ENCODE measurements at places on chromosomes 3 and 15.

GRCh38 chr3:84547207-84547606 lies 411.6 kb upstream of the CADM2 start:
- no peak for DNase-seq

DNA sequence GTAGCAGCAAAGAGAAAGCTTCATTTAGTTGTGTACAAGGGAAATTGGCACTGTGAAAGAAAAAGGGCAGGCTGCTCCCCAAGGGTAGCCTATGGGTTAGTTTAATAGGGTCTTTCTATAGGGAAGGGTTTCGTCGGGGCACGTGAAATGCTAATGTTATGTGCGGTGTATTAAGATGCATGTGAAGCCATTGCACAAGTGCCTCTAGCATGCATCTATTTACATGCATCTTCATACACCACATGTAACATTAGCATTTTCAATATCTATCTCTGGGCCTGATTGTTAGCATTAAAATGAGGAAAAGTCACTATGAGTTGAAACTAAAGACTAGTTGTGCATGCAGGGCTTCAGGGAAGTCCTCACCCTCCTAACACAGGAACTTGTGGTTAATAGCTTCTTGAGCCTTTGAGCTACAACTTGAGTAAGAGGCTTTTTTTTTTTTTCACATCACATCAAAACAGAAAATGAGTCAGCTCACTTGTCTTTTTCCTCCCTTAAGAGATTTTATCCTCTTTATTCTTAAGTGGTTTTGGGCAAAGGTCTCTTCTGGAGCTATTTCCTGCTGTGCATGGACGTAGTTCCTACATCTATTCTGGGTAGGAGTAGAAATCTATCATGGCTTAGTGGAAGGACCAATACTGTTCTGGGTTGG lies 613.4 kb downstream of the ZPLD1 start:
- no peak for DNase-seq

- no peak for DNase-seq
Observed at GRCh38 chr3:185647880-185648210, 61.8 kb downstream of the SENP2 start.

DNA sequence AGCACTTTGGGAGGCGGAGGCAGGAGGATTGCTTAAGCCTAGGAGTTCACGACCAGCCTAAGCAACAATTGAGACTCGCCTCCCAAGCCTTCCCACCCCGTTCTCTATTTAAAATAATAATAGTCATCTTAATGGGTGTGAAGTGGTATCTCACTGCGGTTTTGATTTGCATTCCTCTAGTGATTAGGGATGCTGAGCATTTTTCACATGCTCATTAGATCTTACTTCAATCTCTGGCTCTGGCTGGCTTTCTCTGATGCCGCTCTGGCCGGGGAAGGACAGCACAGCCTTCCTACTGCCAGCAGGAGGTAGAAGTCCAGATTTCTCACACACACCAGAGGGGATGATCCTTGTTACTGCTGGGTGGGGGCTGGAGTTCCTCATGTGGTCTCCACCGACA lies 7.4 kb upstream of the EIF4A2 start:
- DNase-seq, result peak; percentile 59

GRCh38 chr3:73786321-73786807 lies 161.6 kb upstream of the PDZRN3 start:
- no peak for DNase-seq

DNA sequence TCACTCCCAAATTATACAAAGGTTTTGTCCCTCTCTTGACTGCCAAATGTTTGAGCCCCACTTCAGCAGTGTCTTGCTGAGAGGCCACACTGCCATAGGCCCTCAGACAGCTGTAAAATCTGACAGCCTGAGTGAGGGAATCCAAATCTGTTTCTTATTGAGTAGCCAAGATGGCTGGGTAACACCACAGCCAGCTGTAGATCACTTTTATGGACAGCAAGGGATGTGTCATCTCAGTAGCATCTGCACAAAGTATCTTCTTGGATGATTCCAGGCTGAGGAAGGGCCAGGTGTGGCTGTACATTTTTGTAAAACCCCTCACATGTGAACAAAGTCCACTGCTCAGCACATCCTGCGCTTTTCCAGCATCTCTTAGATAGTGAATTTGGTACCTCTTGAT lies 237.0 kb upstream of the LRTM1 start:
- no peak for DNase-seq

DNA sequence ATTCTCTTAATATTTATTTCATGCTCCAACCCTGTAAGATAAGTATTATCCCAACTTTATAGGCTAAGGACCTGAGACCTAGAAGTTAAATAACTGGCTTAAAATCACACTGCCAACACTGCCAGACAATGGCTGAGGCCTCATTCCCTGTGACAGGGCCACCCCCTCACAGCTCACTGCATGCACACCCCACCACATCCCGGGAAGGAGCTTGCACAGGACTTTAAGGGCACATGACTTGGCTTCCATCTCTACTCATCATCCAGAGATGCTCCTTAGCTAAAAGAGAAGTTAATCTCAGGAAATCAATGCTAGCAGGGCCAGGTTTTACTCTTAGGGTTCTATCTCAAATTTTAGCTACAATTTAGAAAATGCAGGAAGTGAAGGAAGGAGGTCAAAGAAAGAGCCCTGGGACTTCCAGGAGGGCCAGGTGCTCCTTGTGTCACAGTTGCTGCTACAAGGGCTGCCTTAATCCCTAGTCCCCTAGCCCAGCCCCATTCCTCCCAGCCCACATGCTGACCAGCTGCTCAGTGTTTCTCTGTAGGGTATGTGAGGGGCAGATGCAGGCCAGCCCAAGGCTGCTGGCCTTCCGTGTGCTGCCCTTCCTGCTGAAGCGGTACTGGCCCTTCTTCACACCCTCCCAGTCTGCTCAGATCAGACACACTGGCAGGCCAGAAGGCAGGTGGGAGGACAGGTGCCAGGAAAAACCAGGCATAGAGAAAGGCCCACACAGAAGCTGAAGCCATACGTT lies 53.5 kb downstream of the WWTR1 start:
- DNase-seq, result peak; percentile 28

Data from iPS DF 19.7 (cell line).